GM10248 (cell line): ENCODE measurements at places on chromosomes 1 and 21.

DNA sequence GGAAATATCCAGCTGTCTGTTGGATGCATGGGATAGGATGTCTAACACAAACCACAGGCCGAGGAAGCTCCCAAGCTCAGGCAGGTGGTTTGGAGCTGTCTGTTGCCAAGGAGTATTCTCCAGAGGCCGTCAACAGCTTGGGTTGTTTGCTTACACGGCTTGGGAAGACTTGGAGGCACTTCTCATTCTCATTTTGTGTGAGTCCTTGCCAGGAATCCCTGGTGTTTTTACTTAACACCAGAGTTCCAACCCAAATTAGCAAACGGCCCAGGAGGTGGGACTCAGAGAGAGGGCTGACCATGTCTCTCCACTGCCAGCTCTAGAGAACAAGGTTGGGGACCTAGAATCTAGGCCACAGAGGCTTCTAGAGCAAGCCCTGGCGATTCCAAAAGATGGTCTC is 72.7 kb upstream of the FAM20B start:
- no peak for DNase-seq

DNA sequence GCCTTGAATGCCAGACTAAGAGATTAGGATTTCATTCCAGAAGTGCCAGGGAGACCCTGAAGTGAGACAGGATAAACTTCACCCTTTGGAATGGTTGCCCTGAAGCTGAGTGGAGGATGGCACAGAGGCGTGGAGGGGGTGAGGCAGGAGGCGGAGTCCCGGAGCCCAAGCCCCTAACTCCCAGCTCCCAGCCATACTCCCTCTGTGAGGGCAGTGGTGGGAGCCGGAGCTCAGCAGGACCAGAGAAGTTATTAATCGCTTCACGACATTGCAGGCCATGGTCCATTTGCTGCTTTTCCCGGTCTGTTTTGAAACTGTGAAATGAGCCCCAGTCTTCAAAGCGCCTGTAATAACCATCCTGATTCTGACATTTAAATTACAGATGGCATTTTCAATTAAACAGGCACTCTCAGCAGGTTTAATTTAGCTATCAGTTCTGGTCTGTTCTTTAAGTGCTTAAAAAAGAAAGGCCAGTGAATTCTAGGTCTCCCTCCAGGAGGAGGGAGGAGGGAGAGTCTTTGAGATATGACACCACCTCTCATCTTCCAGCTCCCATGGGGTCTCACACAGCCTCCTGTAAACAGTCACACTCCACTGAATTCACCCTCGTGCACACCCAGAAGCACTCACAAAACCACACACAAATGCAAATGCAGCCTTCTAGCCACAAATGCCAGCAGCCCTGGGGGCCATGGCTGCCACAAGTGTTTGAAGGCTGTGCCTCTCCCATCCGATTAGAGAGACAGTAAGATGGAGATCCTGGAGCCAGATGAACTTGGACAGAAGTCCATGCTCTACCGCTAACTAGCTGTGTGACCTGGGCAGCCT is 19.6 kb downstream of the FBXO2 start:
- no peak for DNase-seq

DNA sequence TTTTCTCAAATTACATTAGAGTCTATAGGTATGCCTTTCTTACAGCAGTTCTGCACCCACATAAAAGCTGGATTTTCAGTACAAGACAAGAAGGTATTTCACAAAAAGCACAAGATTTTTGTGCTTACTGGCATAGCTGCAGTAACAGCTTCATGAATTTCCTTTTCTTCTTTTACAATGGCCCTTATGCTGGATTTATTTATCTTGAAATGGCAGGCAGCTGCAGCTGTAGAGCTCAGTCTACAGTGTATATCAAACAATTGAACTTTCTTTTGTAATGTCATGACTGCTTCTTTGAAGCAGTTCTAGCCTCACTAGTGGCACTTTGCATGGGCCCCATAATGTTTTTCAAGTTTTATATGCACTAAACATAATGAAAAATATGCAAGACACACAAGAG is 510.2 kb downstream of the KCNT2 start:
- DNase-seq = no peak

GRCh38 chr21:31213787-31214186 is 130.3 kb downstream of the TIAM1 start:
- no peak for DNase-seq

DNA sequence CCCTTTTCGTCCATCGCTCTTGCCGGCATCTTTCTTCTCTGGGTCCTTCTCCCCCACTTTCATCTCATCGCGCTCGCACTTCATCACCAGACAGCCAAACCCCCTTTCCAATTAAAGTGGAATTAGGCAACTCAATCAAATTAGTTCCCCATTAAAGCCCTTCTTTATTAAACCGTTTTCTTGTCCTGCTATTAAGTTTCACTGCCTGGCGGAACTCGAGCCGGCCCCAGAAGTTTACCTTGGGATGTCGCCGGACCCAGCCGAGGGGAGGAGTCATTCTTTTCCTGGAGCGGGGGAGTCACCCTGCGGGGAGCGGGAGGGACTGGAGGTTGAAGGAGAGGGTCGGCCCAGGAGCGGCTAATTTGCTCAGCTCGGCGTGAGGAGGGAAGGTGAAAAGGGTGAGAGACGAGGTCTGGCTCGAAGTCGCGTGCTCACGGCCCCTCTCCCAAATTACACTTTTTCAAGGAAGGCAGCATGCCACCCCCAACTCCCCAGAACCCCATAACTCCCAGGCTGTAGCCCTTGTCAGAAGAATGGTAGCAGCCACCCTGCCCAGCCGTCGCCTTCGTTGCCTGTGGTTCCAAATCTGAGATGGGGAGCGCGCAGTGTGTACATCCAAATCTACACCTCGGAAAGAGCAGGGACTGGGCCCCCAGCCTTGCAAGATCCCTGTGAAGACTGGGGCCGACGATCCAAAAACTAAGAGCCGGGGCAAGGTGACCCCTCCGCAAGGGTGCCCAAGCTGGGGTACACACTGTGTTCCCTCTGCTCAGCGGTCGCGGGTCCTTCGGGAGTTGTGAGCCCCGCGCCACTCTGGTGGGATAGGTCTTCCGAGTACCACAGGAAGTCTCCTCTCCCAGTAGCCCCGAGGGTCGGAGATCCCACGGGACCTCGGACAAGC is 6.4 kb downstream of the DMRTA2 start:
- DNase-seq = no peak

- DNase-seq = no peak
These were observed 30.1 kb downstream of the DHX9 start for GRCh38 chr1:182869241-182869666.

DNA sequence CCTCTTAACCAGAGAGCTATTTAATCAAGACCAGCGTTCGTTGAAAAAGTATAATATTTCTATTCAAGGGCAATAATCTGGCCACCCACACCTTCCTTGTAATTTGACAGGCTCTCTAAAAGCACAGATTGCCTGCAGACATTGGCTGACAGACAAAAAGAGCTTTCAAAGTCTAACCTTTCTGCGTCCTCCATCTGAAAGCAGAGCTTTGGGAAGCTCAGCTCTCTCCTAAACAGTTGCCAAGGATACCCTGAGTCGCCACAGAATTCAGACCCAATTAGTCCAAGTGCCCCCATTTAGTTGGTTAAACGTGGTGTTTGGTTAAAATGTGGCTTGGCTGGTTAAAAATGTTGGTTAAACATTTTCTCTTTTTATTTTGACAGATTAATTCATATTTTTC is 33.7 kb upstream of the PLA2G2C start:
- no peak for DNase-seq

GRCh38 chr1:155379180-155379579 is 58.5 kb downstream of the RUSC1 start:
- no peak for DNase-seq

DNA sequence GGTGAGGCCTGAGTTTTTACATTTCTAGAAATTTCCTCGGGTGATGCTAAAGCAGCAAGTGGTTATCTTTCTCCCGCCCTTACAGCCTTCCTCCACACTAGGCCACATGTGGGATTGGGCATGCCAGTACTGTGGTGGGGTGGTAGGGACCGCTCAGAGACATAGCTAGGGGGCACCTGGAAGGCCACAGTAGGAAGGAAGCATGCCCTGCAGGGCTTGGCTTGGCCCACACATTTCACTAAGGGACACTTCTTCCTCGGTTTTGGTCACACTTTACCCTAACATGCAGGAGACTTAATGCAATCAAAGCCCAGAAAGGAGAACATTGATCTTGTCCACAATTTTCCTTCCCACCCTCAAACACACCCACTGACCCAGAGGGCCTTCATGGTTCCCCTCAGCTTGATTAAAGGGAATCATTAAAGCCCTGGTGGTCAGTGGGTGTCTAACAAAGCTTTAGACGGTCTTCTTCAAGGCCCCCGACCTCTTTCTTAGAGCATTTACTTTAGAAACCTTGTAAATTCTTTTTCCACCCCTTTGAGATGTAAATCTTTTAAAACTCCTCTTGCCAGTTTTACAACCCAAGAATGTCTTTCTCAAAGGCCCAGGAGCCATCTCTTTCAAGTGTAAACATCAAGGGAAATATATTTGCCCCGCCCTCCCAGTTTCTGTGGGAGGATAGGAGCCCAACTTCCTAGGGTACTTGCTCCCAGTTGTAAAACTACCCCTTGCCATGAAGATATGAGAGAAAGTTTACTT is 246.4 kb upstream of the PTBP2 start:
- DNase-seq = no peak

DNA sequence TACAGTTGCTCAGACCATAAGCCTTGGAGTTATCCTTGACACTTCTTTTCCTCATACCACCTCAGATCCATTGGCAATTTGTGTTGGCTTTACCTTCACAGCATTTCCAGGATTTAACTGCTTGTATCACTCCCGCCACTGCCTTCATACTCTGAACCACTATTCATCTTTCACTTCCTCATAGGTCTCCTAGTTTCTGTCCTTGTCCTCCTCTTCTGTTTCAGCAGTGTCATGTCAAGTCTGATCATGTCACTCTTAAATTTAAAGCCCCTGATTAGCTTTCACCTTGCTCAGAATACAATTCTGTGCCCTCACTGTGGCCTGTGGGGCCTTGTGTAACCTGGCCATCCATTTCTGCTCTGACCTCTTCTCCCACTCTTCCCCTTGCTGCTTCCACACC is 34.7 kb upstream of the C1orf115 start:
- DNase-seq = peak; percentile 38

DNA sequence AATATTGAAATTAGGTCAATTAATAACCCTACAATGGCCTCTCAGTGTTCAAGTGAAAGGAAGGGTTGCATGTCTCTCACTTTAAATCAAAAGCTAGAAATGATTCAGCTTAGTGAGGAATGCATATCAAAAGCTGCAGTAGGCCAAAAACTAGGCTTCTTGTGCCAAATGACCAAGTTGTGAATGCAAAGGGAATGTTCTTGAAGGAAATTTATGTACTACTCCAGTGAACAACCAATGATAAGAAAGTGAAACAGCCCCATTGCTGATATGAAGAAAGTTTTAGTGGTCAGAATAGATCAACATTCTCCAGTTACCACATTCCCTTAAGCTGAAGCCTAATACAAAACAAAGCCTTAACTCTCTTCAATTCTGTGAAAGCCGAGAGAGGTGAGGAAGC is 10.0 kb downstream of the MAEL start:
- DNase-seq = no peak

DNA sequence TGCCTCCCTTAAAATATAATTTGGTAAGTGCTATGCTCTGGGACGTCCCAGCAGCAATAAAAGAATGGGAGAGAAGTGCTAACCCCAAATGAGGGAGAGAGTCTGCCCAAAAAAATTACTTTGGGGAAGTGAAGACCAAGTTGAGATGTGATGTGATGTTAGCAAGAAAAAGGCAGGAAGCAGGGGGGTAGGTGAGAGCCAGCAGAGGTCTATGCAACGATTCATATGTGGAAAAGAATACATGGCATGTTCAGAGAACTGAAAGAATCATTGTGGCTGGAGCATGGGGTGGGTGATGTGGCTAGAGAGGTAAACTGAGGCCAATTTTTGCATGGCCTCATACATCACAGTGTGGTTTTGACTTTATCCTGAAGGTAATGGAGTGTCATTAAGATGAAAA is 5.6 kb upstream of the CTPS1 start:
- DNase-seq = no peak

DNA sequence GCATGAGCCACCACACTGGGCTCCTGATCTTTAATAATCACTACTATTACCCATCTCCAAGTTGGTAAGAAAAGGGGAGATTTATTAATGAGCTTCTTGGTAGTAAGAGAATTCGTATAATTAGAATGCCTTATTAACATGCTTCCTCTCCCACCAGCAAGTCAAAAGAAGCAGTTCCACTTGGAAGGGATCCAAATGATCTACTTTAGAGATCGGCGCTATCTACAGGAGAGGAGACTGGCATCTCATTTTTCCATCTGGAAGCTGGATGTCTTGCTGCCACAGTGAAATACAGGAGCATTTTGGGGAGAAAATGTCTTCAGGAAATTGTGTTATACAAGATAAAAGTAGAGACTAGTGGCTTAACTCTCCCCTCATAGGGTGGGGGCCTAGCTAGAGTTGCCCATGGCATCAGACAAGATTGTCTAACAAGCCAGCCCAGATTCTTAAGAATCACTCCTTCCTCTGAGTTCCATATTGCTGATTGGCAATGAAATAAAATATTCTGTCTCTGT is 33.6 kb upstream of the CAMSAP2 start:
- no peak for DNase-seq

DNA sequence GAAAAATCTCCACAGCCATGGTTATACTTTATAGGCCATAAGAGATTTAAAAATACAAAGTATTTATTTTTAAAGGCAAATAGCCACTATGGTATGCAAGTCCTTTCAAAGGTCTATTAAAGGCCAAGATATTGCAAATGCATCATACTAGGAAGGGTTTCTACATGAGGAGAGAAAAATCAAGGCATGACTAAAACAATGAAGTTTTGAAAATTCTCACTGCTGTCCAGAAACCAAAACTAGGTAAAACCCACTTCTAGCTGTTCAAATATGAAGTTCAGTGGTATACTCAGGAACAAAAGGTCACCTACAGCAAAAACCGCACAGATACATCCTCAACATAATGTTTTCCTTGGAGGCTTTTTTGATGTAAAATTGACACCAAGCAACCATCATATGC is 75.0 kb downstream of the EPS15 start:
- DNase-seq = no peak

DNA sequence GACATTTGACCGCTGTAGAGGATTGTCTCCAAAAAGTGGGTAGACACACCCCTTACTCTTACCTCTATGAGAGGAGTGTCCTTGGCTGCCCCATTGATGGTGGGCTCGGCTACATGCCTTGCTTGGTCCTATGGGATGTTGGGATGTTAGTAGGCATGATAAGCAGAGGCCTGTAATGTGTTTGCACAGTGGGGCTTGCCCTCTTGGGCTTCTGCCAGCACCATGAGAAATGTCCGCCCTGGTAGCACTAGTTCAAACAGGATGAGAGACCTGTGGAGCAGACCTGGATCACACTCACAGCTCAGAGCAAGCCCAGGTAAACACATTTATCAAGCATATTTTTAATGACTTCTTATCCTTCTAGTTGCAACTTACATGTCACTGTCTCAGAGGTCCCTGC is 54.2 kb downstream of the SH3GLB1 start:
- no peak for DNase-seq

- DNase-seq = no peak
These were observed 200.0 kb downstream of the KCNK2 start for GRCh38 chr1:215282557-215282956.
